Testis (tissue), 5 donors: ENCODE measurements at places on chromosomes 2 and 18.

- DNase-seq: no peak
Measured at GRCh38 chr18:55296778-55297177, 291.2 kb downstream of the TCF4 start.

DNA sequence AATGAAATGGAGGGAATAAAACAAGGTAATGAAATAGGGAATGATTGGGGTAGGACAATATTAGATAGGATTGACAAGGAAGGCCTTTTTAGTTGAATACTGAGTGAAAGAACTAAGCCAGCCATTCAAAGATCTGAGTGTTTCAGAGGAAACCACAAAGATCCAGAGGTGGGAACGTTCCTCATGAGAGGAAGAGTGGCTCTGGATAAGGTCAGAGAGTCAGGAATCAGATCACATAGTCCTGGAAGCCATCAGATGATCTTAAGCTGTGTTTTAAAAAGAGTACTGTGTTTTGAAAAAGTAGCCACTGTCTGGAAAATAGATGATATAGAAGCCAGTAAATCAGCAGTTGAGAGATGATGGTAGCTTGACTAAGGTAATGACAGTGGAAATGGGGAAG lies 11.8 kb downstream of the TTLL4 start:
- no peak for DNase-seq

DNA sequence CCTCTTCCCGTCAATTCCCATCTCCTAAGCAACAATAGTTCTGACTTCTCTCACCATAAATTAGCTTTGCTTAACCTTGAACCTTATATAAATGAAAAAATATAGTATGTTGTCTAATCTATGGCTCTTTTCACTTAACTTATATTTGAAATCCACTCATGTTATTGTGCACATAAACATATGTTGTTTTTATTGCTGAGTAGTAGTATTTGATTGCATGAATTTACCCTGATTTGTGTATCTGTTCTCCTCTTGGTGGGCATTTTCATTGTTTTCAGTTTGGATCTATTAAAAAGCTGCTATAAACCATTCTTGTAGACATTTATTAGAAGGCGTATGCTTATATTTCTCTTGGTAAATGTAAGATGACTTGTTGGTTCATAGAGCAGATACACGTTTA lies 874.3 kb upstream of the ZEB2 start:
- no peak for DNase-seq

DNA sequence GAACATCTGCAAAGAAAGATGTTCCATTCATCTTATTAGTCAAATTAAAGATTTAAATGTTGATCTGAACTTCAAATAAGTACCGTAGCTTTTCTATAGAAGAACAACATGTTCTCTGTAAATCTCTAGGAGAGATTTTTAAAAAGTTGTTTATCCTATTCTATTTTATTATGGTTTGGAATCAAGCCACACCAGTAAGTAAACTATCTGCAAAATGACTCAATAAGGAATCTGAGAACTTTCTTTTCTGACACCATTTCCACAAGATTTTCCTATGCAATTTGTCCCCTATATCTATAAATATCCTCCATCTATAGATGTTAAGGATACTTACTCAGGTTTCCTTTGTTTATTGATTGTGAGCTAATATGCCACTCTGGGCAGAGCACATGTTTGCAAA lies 736.6 kb downstream of the CBLN2 start:
- DNase-seq: no peak

DNA sequence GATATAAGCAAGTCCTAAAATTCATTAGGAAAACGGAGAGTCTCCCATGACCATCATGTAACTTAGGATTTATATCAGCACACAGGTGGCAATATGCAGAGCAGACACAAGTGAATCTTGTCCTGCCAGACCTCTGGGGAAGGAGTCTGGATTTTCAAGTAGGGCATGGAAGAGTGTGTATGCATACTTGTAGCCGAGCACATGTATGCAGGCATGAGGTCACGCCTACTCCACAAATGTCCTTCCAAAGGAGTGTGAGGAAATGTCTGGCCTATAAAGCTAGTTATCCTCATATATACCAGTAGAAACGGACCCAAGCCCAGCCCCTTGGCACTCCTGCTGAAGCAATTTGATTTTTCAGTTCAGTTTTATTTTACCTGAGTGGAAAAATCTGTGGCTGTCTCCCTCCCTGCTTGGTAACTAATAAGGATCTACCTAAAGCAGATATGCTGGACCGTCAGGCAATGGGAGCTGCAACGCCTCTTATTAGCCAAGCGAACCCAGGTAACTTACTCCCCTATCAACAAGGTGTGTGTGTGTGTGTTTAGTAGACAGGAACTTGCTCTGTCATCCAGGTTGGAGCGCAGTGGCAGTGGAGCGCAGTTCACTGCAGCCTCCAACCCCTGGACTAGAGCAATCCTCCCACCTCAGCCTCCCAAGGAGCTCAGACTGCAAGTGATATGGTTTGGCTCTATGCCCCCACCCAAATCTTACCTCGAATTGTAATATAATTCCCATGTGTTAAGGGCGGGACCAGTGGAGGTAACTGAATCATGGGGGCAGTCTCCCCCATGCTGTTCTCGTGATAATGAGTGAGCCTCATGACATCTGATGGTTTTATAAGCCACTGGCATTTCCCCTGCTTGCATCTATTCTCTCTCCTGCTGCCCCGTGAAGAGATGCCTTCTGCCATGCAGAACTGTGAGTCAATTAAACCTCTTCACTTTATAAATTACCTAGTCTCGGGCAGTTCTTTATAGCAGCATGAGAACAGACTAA lies 2.8 kb downstream of the STAT1 start:
- no peak for DNase-seq

GRCh38 chr18:23890589-23890988 lies 124.0 kb upstream of the TTC39C start:
- DNase-seq: no peak

DNA sequence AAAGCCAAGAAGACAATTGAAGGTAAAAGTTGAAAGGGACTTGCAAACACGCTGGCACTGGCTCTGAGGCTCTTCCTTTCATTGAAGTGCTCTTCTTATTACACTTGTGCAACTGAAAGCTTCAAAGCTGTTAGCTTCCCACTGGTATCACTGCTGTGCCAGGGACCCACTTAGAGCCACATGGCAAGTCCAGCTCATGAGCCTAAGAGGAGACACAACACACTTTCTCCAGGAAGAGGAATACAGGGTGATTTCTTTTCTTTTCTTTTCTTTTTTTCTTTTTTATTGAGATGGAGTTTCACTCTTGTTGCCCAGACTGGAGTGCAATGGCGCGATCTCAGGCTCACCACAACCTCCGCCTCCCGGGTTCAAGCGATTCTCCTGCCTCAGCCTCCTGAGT lies 218.2 kb downstream of the ATAD2B start:
- DNase-seq: no peak

DNA sequence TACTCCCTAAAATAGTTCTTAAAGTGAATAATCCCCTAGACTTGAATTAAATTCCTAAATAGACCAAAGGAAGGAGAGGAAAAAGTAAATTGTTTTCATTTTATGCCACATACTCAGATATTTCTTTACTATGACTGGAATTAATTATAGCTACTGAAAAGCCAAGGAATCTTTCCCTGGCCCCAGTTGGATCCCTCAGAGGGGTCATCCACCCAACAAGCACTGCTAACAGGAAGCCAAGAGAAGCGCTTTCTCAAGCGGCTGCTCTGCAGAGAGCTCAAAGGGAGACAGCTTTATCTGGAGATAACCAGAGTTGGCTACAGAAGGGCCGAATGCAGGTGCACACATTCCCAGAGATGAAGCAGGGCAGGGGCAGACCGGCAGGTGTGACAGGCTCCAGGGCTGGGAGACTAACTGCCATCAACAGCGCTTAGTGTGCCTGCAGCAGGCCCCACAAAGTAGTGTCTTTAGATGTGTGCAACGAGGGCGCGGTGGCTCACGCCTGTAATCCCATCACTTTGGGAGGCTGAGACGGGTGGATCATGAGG lies 51.1 kb downstream of the POLR1A start:
- no peak for DNase-seq

- no peak for DNase-seq
Measured at GRCh38 chr18:23198217-23198845, 63.0 kb downstream of the CABLES1 start.

DNA sequence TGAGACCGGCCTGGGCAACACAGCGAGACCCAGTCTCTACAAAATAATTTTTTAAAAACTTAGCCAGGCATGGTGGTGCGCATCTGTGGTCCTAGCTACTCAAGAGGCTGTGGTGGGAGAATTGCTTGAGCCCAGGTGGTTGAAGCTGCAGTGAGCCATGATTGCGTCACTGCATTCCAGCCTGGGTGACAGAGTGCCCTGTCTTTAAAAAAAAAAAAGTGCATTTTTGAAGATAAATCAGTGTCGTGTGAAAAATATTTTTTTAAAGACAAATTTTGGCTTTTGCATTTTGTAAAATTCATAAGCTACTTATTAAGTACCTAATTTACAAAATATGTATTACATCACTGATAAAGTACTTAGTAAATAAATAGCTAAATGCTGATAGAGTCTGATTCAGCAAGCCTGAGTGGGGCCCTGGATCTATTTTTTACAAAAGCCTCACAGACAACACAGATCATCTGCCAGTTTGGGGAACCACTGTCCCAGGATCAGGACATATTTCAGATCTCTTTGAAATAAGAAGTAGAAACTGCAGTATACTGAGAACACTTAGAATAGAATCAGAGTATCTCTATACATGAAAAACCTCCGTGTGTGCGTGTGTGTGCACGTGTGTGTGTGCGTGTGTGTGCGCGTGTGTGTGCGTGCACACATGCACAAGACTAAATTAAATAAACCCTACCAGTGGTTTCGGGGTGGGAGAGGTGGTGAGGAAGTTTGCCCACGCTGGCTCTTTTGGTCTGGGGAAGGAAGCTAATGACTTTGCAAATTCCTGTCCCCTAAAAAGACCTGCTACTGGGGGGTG lies 61.6 kb downstream of the AAK1 start:
- no peak for DNase-seq

DNA sequence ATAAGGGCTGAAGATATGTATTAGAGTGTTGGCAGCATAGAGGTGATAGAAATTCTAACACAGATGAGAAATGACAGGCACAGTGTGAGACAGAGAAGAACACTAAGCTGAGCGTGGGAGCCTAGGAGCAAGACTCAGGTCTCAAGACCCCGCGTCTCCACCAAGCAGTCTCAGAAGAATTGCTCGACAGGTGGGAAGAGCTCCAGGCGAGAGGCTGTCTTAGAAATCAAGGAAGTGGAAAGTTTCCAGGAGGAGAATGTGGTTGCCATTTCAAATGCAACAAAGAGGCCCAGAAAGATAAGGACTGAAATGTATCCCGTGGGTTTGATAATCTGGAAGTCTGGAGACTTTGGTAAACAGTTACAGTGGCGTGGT lies 31.5 kb upstream of the CAB39 start:
- no peak for DNase-seq

GRCh38 chr2:125561302-125561701 lies 1094.7 kb upstream of the GYPC start:
- no peak for DNase-seq

DNA sequence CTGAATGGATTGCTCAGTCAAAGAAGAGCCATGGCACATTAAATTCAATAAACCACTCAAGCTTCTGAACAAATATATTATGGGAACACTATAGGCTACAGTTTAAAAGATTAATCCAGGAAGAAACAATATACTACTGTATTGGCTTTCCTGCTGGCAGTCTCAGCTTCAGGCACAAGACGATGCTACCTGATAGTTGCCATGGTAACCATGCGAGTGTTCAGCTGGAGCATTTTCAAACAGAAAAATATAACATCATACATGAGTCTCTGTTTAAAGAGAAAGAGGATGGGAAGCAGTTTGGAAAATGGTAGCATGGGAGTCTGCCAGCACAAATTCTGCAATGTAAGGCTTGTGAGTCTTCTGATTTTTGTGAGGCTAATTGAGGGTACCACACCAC lies 65.9 kb upstream of the CPO start:
- DNase-seq: no peak

DNA sequence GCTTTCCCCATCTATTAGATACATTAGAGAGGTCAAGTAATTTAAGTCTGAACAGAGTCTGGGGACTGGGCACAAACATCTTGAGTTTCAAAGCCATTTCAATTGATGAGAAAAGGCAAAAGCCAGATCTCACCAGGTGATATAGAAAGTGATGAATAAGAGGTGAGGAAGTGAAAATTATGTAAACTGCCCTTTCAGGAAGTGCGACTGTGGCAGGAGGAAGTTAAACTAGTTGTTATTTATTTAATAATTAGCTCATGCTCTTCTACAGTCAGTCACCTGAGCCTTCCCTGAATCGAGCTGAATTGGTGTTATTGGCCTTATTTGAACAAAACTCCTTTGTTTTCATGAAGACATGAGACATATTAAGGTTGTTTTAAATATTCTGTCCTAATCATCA lies 115.1 kb downstream of the CDH20 start:
- no peak for DNase-seq

DNA sequence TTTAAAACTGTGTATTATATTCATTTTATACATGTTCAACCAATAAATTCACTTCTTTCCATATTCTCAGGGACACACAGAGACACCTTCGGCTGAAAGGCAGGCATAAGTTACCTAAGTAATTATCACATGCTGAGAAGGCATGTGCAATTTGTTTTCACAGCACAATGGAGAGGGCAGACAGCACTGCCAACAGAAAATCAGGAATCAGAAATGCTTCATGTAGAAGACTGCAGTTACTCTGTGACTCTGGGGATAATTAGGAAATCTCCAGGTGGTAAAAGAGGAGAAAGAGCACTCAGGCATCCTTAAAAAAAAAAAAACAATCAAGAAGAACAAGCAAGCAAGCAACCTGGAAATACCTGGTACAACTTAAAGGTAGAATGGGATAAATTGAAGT lies 49.3 kb downstream of the DSEL start:
- DNase-seq: no peak

DNA sequence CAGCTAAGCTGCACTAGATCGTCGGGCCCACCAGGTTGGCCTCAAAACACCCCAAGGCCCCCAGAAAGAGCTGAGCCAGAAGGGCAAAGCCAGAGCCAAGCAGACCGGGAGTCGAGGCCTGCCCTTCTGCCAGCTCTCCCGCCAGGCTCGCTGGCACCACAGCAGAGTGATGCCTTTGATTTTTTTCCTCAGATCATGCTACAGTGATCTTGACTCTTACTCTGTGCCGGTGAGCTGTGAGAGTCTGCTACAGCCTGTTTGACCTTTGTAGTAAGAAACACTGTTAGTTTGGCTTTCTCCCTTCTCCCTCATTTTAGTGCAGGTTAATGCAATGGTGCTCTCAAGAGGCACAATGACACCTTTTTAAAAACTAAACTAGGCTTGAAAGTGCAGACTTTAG lies 97.8 kb downstream of the ESCO1 start:
- no peak for DNase-seq

DNA sequence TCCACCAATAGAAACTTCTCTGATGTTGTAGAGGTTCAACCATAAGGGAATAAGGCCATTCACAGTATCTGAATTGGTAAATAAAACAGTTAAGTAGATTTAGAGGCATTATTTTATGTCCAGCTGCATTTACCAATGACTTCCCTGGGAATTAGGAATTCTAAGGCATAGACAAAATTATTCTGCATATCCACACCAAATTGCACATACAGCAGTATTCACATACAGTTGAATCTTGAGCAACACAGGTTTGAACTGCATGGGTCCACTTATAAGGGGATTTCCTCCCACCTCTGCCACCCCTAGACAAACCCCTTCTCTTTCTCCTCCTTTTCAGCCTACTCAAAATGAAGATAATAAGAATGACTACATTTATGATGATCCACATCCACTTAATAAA lies 54.4 kb downstream of the COL5A2 start:
- no peak for DNase-seq
